ENCODE measurements at places on chromosomes 7 and 10.

DNA sequence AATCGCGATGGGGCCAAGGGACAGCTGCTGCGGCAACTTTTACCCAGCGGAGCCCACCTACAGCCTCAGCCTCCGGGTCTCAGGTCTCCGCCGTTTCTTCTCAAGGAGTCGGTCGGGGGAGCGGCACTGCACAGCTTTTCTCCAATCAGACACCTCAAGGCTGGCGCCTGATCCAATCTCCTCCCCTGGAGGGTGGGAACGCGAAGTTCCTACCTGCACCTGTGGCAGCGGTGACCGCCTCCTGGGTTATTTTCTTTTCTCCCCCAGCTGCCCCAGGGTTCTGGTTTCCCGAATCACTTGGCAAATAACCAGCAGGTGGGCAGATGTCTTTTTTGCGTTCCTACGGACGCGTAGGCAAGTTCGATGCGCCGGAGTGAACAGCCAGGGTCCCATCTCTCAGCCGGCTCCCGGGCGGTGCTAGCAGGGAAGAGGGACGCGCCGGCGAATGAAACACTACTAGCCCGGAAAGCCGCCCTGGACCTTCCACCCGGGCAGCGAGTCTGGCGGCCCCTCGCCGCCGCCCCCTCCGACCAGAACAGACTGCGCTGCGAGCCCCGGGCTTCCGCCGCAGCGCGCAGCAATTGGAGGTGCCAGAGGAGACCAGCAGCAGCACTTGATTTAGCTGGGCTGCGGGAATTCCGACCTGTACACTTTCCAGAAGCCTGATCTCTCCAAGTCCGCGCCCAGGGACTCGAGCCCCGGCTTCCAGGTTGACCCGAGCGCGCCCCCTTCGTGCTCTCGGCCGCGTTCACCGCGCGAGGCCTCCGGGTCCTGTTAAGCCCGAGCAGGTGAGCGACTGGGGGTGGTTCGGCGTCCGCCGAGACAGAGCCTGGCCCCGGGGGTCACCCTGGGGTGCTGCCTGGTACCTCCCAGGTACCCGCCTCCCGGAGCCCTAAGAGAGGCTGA is at the start of gene PRR15:
Gene PRR15 (plus strand): TSS at position 246 of the 906 bp plus-strand sequence. CDS start 2,495 bp downstream, outside the sequence.
- no peak for DNase-seq

GRCh38 chr10:42962902-42963231 is 114.0 kb upstream of the RET start:
- DNase-seq: no peak

GRCh38 chr7:29639386-29639785 is 75.8 kb downstream of the PRR15 start:
- no peak for DNase-seq

DNA sequence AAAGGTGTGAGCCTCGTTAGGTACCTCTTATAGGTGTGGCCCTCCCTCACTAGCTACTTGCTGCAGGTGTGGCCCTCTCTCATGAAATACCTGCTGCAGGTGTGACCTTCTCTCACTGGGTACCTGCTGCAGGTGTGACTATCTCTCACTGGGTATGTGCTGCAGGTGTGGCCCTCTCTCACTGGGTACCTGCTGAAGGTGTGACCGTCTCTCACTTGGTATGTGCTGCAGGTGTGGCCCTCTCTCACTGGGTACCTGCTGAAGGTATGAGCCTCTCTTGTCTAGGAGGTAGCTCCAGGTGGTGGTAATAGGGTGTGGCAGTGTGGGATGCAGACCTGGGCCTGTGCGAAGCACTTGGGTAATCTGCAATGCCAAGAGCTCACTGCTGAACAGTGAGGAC is 170.7 kb upstream of the PLPP4 start:
- DNase-seq: no peak

GRCh38 chr10:55287346-55287745 is 486.3 kb upstream of the PCDH15 start:
- DNase-seq: no peak

DNA sequence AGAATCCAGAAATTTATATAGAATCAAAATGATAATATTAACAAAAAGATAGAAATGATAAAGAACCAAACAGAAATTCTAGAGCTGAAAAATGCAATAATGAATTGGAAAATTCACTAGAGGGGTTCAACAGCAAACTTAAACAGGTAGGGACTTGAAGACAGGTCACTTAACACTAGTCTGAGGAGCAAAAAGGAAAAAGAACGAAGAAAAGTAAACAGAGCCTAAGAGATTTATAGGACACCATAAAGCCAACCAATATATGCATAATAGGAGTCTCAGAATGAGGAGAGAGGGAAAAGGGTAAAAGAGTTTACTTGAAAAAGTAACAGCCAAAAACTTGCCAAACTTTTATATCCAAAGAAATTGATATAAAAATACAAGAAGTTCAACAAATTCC is 44.3 kb upstream of the RET start:
- no peak for DNase-seq

Measured in naive B cell (primary cell).